Right renal cortex interstitium (tissue), 3 donors: ENCODE measurements at places on chromosomes 7 and 10. TPM values are rescaled to one million over a fixed set of nuclear protein-coding genes. Genes with fewer than 3 reads are reported as not detected.

DNA sequence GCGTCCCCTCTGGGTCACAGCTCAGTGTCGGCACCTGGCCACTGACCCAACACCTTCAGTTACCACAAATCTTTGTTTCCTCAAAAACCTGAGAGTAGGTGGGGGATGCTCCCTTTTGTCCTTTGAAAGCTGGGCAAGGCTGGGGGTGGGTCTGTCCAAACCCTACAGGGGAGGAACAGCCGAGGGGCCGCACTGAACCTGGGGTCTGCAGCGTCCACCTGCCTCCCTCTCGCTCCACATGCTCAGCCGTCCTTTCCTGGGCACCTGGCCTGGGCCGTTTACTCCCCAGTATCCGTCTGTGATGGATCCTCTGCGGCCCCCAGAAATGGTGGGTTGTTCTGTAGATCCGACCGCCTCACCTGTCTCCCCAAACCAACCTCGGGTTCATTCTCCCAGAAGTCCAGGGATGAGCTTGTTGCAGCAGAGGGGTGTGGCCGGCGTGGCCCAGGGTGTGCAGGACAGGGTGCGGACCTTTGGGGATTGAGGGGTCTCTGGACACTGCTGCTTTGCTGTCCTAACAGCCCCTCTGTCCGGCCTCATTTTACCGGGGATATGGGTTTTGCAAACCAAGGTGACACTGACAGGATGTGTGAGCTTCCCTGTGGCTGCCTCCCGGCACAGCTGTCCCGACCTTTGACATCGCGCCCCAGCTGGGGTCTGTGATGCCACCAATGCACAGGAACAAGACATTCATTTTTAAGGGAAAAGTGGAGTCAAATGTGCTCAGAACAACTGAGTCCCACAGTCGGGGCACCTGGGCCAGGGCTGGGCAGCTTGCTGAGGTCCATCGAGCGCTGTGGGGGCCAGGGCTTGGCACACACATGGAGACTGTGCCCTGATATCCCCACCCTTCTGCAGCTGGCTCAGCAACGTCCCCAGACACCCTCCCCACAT, 115.9 kb downstream of the VIPR2 start:
- no peak for DNase-seq

- DNase-seq, result no peak
Measured at GRCh38 chr10:89657302-89657701, 12.3 kb upstream of the PANK1 start.

DNA sequence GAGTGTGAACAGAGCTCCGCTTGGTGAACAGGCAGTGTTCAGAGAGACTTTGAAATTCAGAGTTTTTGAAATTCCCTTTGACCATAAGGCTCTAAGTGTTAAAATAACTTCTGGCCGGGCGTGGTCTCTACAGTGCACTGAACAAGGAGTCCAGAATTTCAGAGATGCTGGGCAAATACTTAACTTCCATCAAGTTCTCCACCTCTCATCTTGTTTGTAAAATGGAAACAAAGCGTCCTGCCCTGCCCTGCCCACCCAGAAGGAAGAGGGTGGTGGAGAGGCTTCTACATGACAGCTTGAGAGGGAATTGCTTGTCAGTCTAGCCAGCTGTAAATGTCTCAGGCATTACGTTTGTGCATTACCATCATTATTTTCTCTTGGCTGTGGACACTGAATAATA, 102.6 kb downstream of the RGS10 start:
- no peak for DNase-seq

- no peak for DNase-seq
Measured at GRCh38 chr10:4916086-4916716, 47.0 kb upstream of the AKR1C1 start.

DNA sequence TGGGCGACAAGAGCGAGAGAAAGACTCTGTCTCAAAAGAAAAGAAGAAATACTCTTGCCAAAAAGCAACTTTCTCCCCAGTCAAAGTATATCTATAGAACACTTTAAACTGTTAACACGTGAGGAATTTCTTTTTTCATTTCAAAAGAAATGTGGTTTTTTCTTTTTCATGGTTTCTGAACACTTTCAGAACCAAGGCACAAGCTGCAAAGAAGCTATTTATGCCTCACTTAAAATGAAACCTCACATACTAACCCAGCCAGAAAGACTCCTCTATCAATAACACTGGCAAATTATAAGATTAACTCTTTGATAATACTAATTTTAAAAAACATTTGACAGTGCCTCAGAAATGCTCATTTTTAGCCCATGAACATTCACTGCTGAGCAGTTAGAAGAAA, 20.9 kb downstream of the TBX20 start:
- no peak for DNase-seq

The GJD4 gene
- polyA plus RNA-seq, result 0.11 TPM

GRCh38 chr10:78551184-78552005, 517.4 kb upstream of the ZMIZ1 start:
- no peak for DNase-seq

DNA sequence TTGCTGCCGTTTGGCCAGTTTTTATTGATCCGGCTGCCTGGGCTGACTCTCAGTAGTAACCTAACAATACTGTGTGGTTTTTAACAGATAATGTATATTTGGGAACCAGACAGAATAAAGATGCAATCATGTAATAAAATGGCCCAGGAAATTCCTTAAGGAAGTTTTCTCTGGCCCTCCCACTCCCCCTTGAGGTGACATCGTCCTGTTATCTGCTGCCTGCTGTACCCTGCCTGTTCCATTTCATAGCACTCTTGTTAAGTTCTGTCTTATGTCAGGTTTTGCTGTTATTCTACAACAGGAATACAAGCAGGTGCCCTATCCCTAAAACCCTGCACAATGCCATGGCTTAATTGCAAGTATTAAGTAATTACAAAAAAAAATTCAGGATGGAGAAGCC, 12.5 kb downstream of the ITGB8 start:
- no peak for DNase-seq

- DNase-seq, result no peak
Measured at GRCh38 chr10:77422491-77423338, 214.9 kb downstream of the KCNMA1 start.

DNA sequence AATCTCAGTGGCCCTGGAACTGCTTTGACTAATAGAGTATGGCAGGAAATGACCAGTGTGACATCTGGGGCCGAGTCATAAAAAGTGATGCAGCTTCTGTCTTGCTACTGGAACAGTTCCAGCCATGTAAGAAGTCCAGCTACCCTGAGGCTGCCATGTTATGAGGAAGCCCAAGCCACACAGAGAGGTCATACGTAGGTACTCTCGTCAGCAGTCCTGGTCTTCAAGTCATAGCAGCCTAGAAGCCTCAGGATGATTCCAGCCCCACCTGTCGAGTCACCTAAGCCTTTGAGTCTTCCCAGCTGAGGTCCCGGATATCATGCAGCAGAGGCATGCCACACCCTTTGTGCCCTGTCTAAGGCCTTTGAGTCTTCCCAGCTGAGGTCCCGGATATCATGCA, 92.1 kb downstream of the PPP1R3C start:
- no peak for DNase-seq

DNA sequence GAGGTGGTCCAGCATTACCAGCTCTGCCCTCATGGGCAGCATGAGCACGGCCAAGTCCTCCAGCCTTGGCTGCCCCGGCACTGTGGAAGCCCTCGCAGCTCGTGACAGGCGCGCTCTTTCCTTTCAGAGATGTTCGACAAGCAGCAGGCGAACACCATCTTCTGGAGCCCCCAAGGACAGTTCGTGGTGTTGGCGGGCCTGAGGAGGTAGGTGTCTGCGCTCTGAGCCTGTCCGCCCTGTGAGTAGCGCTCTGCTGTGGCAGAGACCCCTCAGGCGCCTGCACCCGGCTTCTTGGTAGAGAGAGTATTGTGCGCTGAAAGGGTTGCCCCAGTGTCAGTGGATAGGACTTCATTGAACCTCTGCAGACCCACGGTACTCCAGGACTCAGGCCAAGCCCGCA, 19.8 kb downstream of the EIF3B start:
- no peak for DNase-seq

DNA sequence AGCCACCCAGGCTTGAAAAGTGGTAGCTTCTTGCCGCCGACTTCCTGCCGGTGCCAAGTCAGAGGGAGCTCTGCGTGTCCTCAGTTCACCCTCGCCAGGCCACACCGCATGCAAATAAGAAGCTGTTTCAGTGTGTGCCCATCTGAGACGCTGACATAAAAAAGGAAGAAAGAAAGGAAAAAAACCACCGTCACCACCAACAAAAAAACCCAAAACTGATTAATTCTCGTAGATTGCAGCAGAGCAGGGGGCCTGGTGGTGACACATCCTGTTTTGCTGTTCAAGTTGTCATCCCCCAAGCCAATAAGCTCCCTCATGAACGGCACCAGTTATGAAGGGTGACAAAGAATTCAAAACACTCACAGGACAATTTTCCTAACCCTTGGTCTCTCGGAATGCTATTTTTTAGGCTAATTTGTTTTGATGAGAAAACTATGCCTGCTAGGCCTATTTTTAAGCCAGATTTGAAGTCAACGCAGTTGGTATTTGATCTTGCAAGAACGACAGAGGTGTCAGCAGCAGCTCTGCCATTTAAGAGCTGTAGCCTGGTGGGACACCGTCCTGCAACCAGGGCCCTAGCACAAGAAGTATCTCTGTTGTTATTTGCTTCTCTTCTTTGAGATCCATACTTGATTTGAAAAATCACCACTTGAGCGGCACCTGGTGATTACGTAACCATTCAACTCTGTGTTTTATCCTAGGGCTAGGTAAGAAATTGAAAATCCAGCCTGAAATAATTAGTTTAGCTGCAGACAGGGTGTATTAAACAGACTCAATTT, 145.6 kb downstream of the PFKFB3 start:
- no peak for DNase-seq

The NEUROD6 gene
- polyA plus RNA-seq, result not detected

DNA sequence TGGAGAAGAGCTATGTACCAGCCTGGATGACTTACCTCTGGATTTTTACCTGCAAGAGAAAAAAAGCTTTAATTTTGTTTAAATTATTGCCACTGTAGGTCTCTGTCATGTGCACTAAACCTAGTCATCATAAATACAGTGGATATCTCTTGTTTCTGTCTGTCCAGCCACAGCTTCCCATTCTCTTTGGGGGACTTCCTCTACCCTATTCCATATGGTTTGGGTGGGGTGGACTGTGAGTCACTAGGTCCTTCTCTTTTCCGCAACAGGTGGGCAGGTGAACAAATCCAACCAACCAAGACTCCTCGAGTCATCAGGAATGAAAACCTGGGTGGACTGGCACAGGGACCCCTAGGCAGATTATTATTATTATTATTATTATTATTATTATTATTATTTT, 87.3 kb upstream of the CYTH3 start:
- DNase-seq, result no peak

GRCh38 chr7:48004638-48005037, 24.3 kb downstream of the SUN3 start:
- no peak for DNase-seq

DNA sequence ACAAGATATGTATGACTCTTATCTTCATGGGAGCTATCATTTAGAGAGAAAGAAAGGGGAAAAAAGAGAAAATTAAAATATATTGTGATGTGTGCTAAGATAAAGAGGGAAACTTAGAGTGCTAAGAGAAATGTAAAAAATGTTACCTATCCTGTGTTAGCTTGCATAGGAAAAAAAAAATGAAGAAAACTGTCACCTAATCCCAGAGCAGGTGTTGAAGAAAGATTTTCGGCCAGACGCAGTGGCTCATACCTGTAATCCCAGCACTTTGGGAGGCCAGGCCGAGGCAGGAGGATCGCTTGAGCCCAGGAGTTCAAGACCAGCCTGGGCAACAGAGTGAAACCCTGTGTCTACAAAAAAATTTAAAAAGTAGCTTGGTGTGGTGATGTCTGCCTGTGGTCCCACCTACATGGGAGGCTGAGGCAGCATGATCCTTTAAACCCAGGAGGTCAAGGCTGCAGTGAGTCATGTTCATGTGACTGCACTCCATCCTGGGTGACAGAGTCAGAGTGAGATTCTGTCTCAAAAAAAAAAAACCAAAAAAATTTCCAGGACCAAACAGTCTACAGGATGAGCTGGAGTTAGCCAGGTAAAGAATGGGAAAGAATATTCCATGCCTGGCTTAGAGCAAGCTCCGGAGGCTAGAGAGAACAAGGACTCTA, 2.4 kb upstream of the MKLN1 start:
- no peak for DNase-seq

GRCh38 chr10:60955957-60956425, 12.0 kb upstream of the RHOBTB1 start:
- no peak for DNase-seq

DNA sequence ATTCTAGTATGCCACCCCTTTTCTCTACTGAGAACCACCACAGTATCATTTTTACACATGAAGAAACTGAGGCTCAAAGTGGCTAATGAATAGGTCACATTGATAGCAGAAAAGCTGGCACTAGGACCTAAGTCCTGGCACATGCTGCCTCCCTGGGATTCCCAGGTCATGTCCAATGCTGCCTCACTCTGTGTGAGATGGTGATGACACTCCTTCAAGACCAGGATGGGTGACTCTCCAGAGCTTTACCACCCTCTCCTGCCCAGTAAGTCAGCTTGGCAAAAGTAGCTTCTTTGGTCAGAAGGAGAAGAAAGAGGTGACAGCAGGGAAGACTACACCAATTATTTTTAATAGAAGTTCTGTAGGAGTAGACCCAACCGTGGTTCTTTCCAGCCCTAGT, 13.3 kb upstream of the AKR1B10 start:
- no peak for DNase-seq
